ENCODE measurements at places on chromosomes 3 and 15.
A peak's percentile ranks its signal among the peaks of the same experiment; 100 is the strongest.

DNA sequence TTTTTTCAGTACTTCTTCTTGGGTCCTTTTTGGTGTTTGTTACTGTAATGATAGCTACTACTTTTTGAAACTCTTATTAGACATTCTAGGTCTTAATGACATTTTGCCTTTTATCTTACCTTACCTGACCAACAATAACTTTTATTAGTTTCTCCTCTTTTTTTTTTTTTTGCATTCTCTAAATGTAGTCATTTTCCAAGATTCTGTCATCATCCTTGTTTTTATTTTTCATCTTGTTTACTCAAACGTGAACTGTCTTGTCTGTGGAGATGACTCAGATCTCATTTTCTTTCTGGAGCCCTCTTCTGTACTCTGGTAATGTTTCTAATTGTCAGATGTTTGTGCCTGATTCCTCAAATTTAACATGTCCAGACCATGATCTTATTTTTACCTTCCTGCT is 2.9 kb downstream of the ABHD5 start:
- H3K4me1 ChIP-seq, result peaks cover 9% of the 10 kb centered on the region
- DNase-seq, result no peak
- H3K27ac ChIP-seq, result no peak overlapping the region
- no peaks in the 10 kb centered on the region for H3K27me3 ChIP-seq
- no peak overlapping the region for H3K4me3 ChIP-seq
- no peaks in the 10 kb centered on the region for H3K36me3 ChIP-seq

GRCh38 chr3:172777901-172778300 is 27.4 kb downstream of the ECT2 start:
- H3K4me1 ChIP-seq, result no peaks in the 10 kb centered on the region
- no peak for DNase-seq
- H3K27me3 ChIP-seq, result no peaks in the 10 kb centered on the region
- H3K4me3 ChIP-seq, result no peak overlapping the region

GRCh38 chr3:53255423-53255774 is 423 bp downstream of the TKT start:
- H3K36me3 ChIP-seq, result no peaks in the 10 kb centered on the region
- no peaks in the 10 kb centered on the region for H3K27me3 ChIP-seq
- DNase-seq, result peak; percentile 67
- peaks cover 50% of the 10 kb centered on the region for H3K4me1 ChIP-seq
- peak overlapping the region; percentile 67 for H3K4me3 ChIP-seq
- peak overlapping the region; percentile 37 for H3K27ac ChIP-seq

- H3K27me3 ChIP-seq, result no peaks in the 10 kb centered on the region
- H3K4me1 ChIP-seq, result no peaks in the 10 kb centered on the region
- H3K27ac ChIP-seq, result no peak overlapping the region
- no peak overlapping the region for H3K4me3 ChIP-seq
- no peaks in the 10 kb centered on the region for H3K36me3 ChIP-seq
- DNase-seq, result no peak
Observed at GRCh38 chr3:151383956-151384355, 597 bp downstream of the P2RY12 start.

- no peak overlapping the region for H3K4me3 ChIP-seq
- no peak overlapping the region for H3K27ac ChIP-seq
- DNase-seq, result no peak
- no peaks in the 10 kb centered on the region for H3K36me3 ChIP-seq
- H3K27me3 ChIP-seq, result no peaks in the 10 kb centered on the region
- H3K4me1 ChIP-seq, result no peaks in the 10 kb centered on the region
Observed at GRCh38 chr3:170889630-170890029, 18.8 kb downstream of the EIF5A2 start.

- no peak overlapping the region for H3K27ac ChIP-seq
- no peaks in the 10 kb centered on the region for H3K4me1 ChIP-seq
- no peaks in the 10 kb centered on the region for H3K27me3 ChIP-seq
- DNase-seq, result no peak
Observed at GRCh38 chr3:21294768-21295167, 456.2 kb downstream of the ZNF385D start.

- H3K36me3 ChIP-seq, result no peaks in the 10 kb centered on the region
- no peaks in the 10 kb centered on the region for H3K4me1 ChIP-seq
- no peak overlapping the region for H3K27ac ChIP-seq
- no peak for DNase-seq
- H3K27me3 ChIP-seq, result no peaks in the 10 kb centered on the region
- H3K4me3 ChIP-seq, result no peak overlapping the region
Observed at GRCh38 chr3:108328821-108329486, 32.6 kb downstream of the HHLA2 start.

GRCh38 chr3:104460477-104461406 is 906.0 kb upstream of the ALCAM start:
- no peaks in the 10 kb centered on the region for H3K4me1 ChIP-seq
- no peak for DNase-seq
- H3K36me3 ChIP-seq, result no peaks in the 10 kb centered on the region
- no peak overlapping the region for H3K27ac ChIP-seq
- no peaks in the 10 kb centered on the region for H3K27me3 ChIP-seq
- H3K4me3 ChIP-seq, result no peak overlapping the region

DNA sequence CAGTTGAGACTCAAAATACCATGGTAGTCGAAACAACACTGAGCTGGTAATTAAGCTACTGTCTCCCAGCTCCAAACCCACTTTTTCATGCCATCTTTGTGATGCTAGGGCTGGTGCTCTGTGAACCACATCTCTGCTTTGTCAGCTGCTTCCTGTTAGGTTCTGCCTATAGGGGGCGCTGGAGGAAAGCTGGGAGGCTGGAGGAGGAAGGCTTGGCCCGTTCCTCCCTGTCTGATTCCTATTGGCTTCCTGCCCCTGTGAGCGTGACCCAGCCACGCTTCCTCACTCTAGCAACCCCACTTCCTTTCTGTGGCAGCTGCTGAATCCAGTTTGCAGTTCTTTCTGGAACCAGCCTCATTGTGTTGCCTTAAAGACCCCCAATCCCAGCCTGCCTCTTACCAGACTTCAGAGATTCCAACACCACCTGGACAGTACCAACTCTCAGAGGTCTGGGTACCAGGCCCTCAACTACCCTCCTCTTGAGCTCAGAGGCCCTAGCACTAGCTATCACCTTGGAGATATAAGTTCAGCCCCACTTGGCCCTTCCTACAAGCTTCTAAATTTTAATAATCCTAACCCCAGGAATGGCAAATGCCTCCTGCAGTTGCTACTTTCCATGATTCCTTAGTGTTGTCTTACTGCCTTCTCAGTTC is 120.9 kb downstream of the ERC2 start:
- H3K36me3 ChIP-seq, result no peaks in the 10 kb centered on the region
- H3K27me3 ChIP-seq, result no peaks in the 10 kb centered on the region
- H3K27ac ChIP-seq, result no peak overlapping the region
- H3K4me1 ChIP-seq, result no peaks in the 10 kb centered on the region
- H3K4me3 ChIP-seq, result no peak overlapping the region

- no peaks in the 10 kb centered on the region for H3K27me3 ChIP-seq
- no peaks in the 10 kb centered on the region for H3K4me1 ChIP-seq
- H3K27ac ChIP-seq, result no peak overlapping the region
- H3K4me3 ChIP-seq, result no peak overlapping the region
- no peak for DNase-seq
Observed at GRCh38 chr15:83310521-83311456, 26.3 kb upstream of the BNC1 start.

GRCh38 chr15:54820811-54821210 is 375.9 kb downstream of the RSL24D1 start:
- H3K27me3 ChIP-seq, result no peaks in the 10 kb centered on the region
- no peak for DNase-seq
- no peaks in the 10 kb centered on the region for H3K4me1 ChIP-seq

DNA sequence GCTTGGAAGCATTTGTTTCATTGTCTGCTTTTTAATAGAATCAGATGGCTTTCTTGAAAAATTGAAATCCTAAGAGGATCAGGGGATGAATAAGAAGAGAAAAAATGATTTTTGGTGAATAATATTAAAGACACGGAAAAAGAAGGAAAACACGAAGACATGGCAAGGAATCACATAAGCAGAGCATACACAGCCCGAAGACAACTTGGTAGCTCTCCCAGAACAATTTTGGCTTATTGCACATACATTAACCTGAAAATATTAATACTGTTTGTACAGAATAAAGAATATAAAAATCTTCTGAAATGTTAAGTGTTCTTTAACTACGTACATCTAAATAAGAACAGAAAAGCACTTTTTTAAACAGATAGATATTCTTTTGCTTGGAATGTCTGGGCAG is 150.0 kb downstream of the SHOX2 start:
- DNase-seq, result no peak
- no peaks in the 10 kb centered on the region for H3K27me3 ChIP-seq
- no peaks in the 10 kb centered on the region for H3K4me1 ChIP-seq
- H3K36me3 ChIP-seq, result no peaks in the 10 kb centered on the region
- H3K27ac ChIP-seq, result no peak overlapping the region
- H3K4me3 ChIP-seq, result no peak overlapping the region

- no peak for DNase-seq
- H3K27me3 ChIP-seq, result no peaks in the 10 kb centered on the region
- no peak overlapping the region for H3K4me3 ChIP-seq
- no peaks in the 10 kb centered on the region for H3K4me1 ChIP-seq
Observed at GRCh38 chr3:29764603-29765254, 483.9 kb downstream of the RBMS3 start.

GRCh38 chr15:81056304-81056703 is 55.6 kb downstream of the TLNRD1 start:
- H3K4me1 ChIP-seq, result no peaks in the 10 kb centered on the region
- no peaks in the 10 kb centered on the region for H3K36me3 ChIP-seq
- no peak for DNase-seq
- H3K27me3 ChIP-seq, result no peaks in the 10 kb centered on the region
- H3K4me3 ChIP-seq, result no peak overlapping the region

- no peaks in the 10 kb centered on the region for H3K36me3 ChIP-seq
- no peaks in the 10 kb centered on the region for H3K27me3 ChIP-seq
- H3K4me1 ChIP-seq, result peaks cover 8% of the 10 kb centered on the region
- no peak for DNase-seq
- H3K27ac ChIP-seq, result no peak overlapping the region
Observed at GRCh38 chr15:50778086-50778485, 12.6 kb upstream of the SPPL2A start.

GRCh38 chr3:99895703-99896441 is 78.2 kb downstream of the CMSS1 start:
- H3K36me3 ChIP-seq, result no peaks in the 10 kb centered on the region
- H3K4me3 ChIP-seq, result no peak overlapping the region
- H3K27me3 ChIP-seq, result no peaks in the 10 kb centered on the region
- H3K27ac ChIP-seq, result peak overlapping the region; percentile 23

- H3K27me3 ChIP-seq, result no peaks in the 10 kb centered on the region
- no peaks in the 10 kb centered on the region for H3K36me3 ChIP-seq
- DNase-seq, result no peak
- H3K4me3 ChIP-seq, result no peak overlapping the region
Observed at GRCh38 chr3:72458375-72458774, 389.9 kb downstream of the SHQ1 start.

GRCh38 chr15:90774731-90775514 is 57.8 kb downstream of the BLM start:
- peaks cover 4% of the 10 kb centered on the region for H3K36me3 ChIP-seq
- H3K4me3 ChIP-seq, result no peak overlapping the region
- no peak overlapping the region for H3K27ac ChIP-seq
- H3K27me3 ChIP-seq, result no peaks in the 10 kb centered on the region

GRCh38 chr3:169264711-169265110 is 398.8 kb downstream of the MECOM start:
- no peak overlapping the region for H3K4me3 ChIP-seq
- no peak for DNase-seq
- no peaks in the 10 kb centered on the region for H3K27me3 ChIP-seq
- H3K27ac ChIP-seq, result no peak overlapping the region

DNA sequence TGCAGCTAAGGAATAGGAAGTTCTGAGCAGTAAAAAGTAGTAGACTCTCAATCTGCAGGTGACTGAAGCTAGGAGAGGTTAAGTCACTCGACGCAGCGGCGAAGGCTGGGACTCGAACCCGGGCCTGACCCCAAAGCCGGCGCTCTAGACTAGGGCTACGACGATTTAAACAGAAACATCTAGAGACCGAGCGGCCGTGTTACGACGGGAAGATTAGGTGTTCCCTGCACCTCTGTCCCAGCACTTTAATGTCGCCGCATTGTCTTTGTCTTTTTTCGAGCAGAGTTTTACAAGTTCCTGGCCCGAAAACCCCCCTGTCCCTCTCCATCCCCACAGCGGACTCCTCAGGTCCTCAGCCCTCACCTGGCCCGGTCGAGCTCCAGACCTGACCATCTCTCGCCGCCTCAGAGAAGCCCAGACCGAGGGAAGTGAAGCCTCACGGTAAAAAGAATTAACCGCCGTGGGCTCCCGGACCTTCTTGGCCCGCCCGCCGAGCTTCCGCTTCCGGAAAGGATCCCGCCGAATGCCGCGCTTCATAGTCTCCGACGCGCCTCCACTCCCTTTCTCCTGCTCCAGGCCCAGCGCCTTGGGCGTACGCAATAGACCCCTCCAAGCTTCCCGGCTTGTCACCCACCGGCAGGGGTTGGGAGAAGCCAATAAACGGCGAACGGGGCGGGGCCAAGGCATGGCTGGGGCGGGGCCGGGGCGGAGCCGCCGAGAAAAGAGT is at the start of gene CCDC14:
TSS of gene CCDC14 (minus strand) at position 449 of the 727 bp plus-strand sequence. CDS start at position 393, 56 bp downstream.
- no peaks in the 10 kb centered on the region for H3K4me1 ChIP-seq
- no peaks in the 10 kb centered on the region for H3K36me3 ChIP-seq
- peak within 1 kb of the TSS; percentile 83 for H3K4me3 ChIP-seq
- DNase-seq, result peak; percentile 81
- peak within 1 kb of the TSS; percentile 69 for H3K27ac ChIP-seq

- no peak for DNase-seq
- no peaks in the 10 kb centered on the region for H3K4me1 ChIP-seq
- H3K36me3 ChIP-seq, result no peaks in the 10 kb centered on the region
- H3K4me3 ChIP-seq, result no peak overlapping the region
- H3K27ac ChIP-seq, result no peak overlapping the region
- H3K27me3 ChIP-seq, result no peaks in the 10 kb centered on the region
Observed at GRCh38 chr3:171286580-171287249, 173.5 kb downstream of the TNIK start.
